ENCODE measurements at places on chromosomes 4 and X. TPM values are rescaled to one million over a fixed set of nuclear protein-coding genes. Genes with fewer than 3 reads are reported as not detected.

ADGRG4 gene
- not detected for total RNA-seq

ENPEP gene
- total RNA-seq, result not detected

RTL9 gene
- total RNA-seq, result not detected

DNA sequence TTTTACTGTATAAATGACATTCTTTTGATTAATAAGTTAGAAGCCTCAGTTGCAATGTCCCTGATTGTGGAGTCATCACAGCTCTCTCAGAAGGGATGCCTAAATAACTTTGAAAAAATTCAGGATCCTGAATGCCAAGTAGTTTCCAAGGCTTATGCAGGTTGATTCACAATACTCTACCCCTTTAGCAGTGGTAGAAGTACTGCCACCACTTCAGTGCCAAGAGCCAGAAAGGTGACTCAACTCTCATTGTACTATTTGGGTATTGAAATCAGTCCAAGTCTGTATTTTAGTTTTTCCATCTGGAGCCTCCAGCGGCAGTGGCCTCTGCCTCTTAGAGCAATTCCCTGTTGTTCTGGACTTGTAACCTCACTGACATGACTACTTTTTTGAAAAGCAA lies 320.1 kb upstream of the NDST4 start:
- H3K4me1 ChIP-seq, result no peaks in the 10 kb centered on the region
- no peak overlapping the region for H3K27ac ChIP-seq
- DNase-seq, result no peak
- H3K4me3 ChIP-seq, result no peak overlapping the region
- H3K27me3 ChIP-seq, result no peaks in the 10 kb centered on the region

GRCh38 chrX:16914058-16914457 lies 32.4 kb upstream of the REPS2 start:
- no peak overlapping the region for H3K27ac ChIP-seq
- no peaks in the 10 kb centered on the region for H3K27me3 ChIP-seq
- H3K4me3 ChIP-seq, result no peak overlapping the region
- no peaks in the 10 kb centered on the region for H3K36me3 ChIP-seq
- no peak for DNase-seq

DNA sequence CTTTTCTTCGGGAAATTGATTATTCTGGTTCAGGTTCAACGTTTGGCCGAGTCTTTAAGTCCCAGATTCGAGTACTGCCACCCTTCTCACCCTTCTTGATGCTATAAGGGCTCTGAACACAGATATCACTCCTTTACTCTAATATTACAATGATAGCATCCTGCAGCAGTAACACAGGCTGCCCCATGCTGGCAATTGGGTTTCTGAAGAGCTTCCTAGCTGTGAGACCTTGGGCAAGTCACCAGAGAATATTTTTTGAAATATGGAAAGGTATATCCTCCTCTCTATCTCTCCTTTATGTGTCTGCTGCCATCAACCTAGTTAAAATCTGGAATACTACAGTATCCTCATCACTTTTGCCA lies 297 bp upstream of the MTMR8 start:
- peaks cover 7% of the 10 kb centered on the region for H3K36me3 ChIP-seq
- peaks cover 3% of the 10 kb centered on the region for H3K27me3 ChIP-seq
- peak overlapping the region; percentile 73 for H3K27ac ChIP-seq
- H3K4me1 ChIP-seq, result peaks cover 21% of the 10 kb centered on the region
- peak overlapping the region; percentile 83 for H3K4me3 ChIP-seq

DNA sequence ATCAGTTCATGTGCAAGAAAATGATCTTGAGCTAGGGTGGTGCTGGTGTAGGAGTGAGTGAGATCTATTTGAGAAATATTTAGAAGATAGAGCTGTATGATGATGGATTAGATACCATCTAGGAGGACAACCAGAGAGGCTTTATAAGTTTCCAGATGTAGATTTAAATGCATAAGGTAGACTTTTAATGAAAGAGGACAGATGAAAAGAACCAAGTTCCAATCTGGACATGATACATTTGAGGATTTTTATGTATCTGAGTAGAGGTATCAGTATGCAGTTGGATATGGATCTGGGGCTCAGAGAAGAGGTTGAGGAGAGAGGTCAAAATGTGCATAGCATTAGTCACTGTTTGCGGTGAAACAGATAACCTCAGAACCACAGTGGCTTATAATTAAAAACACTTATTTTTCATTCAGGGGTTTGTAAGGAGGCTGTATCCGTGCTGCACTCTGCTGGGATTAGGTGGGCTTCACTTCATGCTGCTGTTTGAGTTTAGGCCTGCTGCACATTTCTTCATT lies 348.7 kb downstream of the BMPR1B start:
- no peaks in the 10 kb centered on the region for H3K36me3 ChIP-seq
- no peaks in the 10 kb centered on the region for H3K27me3 ChIP-seq
- no peak for DNase-seq
- no peak overlapping the region for H3K27ac ChIP-seq
- no peaks in the 10 kb centered on the region for H3K4me1 ChIP-seq
- H3K4me3 ChIP-seq, result no peak overlapping the region

GRCh38 chr4:7244331-7244665 lies 52.0 kb downstream of the SORCS2 start:
- H3K27me3 ChIP-seq, result no peaks in the 10 kb centered on the region
- no peak overlapping the region for H3K4me3 ChIP-seq
- no peak for DNase-seq
- H3K27ac ChIP-seq, result no peak overlapping the region

DNA sequence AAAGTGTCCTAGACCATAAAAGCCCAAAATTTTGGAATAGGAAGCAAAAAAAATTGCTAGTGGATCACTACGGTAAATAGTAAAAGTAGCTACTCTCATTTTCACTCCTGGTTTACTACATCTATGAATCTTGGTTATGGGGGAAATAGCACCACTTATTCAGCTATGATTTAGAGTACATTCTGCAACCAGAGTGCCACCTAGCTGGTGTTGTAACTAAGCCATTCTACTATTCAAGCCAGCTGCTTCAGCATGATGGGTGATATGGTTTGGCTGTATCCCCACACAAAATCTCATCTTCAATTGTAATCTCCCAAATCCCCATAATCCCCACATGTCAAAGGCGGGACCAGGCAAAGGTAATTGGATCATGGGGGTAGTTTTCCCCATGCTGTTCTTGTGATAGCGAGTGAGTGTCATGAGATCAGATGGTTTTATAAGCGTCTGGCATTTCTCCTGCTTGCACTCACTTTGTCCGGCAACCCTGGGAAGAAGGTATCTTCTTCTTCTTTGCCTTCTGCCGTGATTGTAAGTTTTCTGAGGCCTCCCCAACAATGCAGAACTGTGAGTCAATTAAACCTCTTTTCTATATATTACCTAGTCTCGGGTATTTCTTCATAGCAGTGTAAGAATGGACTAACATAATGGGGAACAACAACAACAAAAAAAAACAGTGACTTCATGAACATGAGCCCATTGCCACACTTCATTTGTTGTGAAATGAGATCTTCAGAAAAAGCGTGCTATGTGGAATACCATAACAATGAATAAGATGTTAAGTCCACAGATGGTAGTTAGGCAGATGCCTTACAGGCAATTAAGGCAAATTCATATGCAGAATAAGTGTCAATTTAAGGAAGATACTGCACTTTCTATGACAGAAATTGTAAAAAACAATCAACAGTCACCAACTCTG lies 280.1 kb downstream of the PABPC4L start:
- no peaks in the 10 kb centered on the region for H3K36me3 ChIP-seq
- no peaks in the 10 kb centered on the region for H3K27me3 ChIP-seq
- H3K4me1 ChIP-seq, result no peaks in the 10 kb centered on the region
- H3K27ac ChIP-seq, result no peak overlapping the region
- H3K4me3 ChIP-seq, result no peak overlapping the region

GRCh38 chrX:70433848-70434351 lies 10.7 kb upstream of the DLG3 start:
- peak; percentile 77 for DNase-seq
- H3K27ac ChIP-seq, result peak overlapping the region; percentile 92
- H3K27me3 ChIP-seq, result peaks cover 4% of the 10 kb centered on the region
- H3K4me3 ChIP-seq, result peak overlapping the region; percentile 88
- peaks cover 18% of the 10 kb centered on the region for H3K4me1 ChIP-seq

GRCh38 chrX:33160273-33160672 lies 51.1 kb downstream of the DMD start:
- no peak overlapping the region for H3K27ac ChIP-seq
- H3K4me1 ChIP-seq, result no peaks in the 10 kb centered on the region
- no peaks in the 10 kb centered on the region for H3K27me3 ChIP-seq
- no peak for DNase-seq
- no peaks in the 10 kb centered on the region for H3K36me3 ChIP-seq

DNA sequence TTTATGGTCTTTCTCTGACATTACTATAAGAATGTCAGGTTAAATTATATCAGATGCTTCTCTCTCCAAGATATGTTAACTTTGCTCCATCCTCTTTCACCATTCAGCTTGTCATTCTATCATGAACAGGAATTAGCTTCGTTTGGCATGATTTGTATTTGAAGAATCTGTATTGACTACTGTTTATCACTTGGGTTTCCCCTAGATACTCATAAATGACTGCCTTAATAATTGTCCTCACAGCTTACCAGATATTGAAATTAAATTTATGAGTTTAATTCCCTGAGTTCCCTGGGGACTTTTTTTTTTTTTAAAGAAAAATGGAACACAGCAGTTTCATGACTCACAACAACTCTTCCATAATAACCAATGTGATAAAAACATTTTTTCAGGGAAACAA lies 76.2 kb upstream of the EOLA2 start:
- H3K36me3 ChIP-seq, result no peaks in the 10 kb centered on the region
- DNase-seq, result no peak
- H3K27ac ChIP-seq, result no peak overlapping the region
- H3K27me3 ChIP-seq, result no peaks in the 10 kb centered on the region
- no peaks in the 10 kb centered on the region for H3K4me1 ChIP-seq
- H3K4me3 ChIP-seq, result no peak overlapping the region

GRCh38 chrX:109140463-109140862 lies 341.4 kb downstream of the GUCY2F start:
- H3K4me3 ChIP-seq, result no peak overlapping the region
- no peaks in the 10 kb centered on the region for H3K4me1 ChIP-seq
- no peaks in the 10 kb centered on the region for H3K27me3 ChIP-seq
- no peaks in the 10 kb centered on the region for H3K36me3 ChIP-seq
- DNase-seq, result no peak

Data from activated naive CD8-positive, alpha-beta T cell treated with anti-CD3 and anti-CD28 coated beads for 36 hours (primary cell).